Left cardiac atrium (tissue), 4 donors: ENCODE measurements at places on chromosomes 1 and 21.

DNA sequence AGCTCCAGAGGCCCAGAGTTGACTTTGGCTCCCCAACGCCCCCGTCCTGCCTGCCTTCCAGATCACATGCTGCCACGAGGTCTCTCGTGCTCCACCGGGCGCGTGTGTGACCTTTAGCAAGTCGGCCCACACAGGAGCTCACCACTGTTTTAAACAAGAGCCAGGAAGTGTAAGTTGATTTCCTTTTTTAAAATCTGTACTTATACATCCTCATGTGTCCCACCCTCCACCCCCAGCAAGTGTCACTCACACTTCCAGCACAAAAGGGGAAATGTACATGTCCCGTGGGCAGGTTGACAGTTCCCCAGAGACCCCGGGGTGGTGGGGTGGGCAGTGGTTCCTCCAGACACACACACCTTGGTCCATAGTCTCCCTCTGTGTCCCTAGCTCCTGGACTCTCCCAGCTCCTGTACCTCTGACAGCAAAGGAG, 84.4 kb downstream of the STUM start:
- no peak for DNase-seq

DNA sequence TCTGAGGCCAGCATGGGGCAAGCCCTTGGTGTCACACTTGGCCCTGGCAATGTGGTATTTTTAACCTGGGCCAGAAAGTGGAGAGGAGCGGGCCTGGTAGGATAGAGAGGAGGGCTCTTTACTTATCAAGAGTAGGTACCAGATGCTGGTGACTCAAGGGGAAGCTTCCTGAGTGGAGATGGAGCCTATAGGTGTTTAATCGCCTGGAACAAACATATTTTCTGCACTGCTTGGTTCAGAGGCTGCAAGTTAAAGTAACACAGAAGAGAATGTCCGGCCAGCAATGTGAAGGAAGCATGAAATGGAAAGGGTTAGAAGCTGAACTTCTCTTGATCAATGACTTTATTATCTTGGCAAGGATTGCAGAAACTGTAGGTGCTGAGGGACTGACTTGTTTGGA, 74.3 kb downstream of the DDR2 start:
- no peak for DNase-seq

- DNase-seq, result no peak
Observed at GRCh38 chr1:95278173-95279006, 44.4 kb downstream of the RWDD3 start.

GRCh38 chr1:92085727-92086126, 5.6 kb downstream of the BTBD8 start:
- DNase-seq, result no peak
